ENCODE measurements at places on chromosomes 3 and 15.

GRCh38 chr3:36663666-36664291 lies 100.6 kb downstream of the DCLK3 start:
- no peak for DNase-seq

DNA sequence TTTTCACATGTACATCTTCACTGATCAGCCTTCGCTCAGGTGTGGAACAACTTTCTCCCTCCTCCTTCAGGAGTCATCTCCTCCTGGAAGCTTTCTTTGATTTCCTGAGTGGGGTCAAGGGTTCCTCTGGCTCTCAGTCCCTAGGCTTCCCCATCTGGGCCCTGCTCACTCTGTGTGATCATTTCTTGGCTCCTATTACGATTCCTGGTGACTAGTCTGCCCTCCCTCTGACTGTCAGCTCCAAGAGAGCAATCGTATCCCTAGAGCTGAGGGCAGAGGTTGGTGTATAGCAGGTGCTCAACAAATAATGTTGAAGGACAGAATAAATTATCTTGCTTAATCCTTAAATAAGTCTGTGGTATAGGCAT lies 15.3 kb upstream of the PRKCD start:
- DNase-seq, result no peak

DNA sequence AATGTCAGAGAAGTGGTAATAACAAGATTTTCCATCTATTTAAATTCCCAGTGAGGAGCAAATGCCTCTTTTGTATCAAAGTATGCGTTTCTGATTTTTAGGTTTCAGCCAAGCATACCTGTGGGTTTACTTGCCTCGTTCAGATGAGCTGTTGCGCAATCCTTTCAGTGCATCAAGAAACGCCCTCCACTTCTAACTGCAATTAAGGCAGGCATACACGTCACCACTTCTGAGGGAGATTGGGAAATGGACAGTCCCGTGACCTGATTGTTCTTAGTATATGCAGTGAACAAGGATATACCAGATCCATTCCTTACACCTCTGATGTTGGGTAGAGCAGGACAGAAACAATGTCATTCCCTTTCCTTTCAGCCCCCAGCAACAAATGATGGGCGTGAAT lies 219.0 kb downstream of the ITPR1 start:
- DNase-seq, result peak; percentile 91

DNA sequence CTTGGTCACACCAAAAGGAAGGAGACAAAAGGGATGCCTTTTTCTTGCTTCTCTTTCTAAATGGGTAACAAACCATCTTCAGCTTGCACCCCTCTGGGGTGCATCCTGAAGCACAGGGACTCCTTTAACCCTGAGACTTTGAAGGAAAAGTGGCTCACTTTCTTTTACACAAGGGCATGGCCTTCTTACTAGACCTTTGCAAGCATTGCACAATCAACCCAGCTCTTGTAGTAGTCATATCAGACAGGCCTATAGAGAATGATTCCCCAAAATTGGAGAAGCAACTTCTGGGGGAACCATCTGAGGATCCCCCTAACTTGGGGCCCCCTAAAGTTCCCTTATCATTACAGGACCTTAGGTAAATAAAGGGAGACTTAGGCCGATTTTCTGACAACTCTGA lies 56.1 kb upstream of the GK5 start:
- DNase-seq, result no peak

DNA sequence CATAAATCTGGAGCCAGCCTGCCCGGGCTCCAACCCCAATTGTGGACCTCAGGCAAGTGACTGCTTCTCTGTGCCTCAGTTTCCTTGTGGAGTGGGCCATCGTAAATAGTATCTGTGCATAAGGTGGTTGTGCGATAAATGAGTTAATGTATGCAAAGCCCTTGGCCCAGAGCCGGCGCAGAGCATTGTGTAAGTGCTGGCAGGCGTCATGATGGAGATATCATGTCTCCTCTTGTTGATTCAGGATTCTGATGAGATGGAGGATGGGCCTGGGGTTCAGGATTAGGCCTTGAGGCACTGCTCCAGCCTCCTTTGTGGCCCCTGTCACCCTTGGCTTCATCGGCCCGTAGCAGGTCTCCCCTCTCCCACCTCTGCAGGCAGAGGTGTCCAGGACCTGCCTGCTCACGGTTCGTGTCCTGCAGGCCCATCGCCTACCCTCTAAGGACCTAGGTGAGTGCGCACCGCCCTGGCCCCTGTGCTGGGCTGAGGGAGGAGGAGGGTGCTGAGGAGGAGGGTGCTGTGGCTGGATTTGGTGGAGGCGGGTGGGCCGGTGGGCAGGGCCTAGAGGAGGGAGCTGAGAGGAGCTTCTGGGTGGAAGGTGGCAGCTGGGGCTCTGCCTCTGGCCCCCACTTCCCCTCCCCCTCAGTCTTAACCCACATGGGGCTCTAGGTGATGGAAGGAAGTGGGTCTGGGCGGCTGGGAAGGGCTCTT lies 1.3 kb downstream of the PLA2G4B start:
- no peak for DNase-seq

- no peak for DNase-seq
These were observed 806.5 kb downstream of the OTOL1 start for GRCh38 chr3:162302983-162303624.

DNA sequence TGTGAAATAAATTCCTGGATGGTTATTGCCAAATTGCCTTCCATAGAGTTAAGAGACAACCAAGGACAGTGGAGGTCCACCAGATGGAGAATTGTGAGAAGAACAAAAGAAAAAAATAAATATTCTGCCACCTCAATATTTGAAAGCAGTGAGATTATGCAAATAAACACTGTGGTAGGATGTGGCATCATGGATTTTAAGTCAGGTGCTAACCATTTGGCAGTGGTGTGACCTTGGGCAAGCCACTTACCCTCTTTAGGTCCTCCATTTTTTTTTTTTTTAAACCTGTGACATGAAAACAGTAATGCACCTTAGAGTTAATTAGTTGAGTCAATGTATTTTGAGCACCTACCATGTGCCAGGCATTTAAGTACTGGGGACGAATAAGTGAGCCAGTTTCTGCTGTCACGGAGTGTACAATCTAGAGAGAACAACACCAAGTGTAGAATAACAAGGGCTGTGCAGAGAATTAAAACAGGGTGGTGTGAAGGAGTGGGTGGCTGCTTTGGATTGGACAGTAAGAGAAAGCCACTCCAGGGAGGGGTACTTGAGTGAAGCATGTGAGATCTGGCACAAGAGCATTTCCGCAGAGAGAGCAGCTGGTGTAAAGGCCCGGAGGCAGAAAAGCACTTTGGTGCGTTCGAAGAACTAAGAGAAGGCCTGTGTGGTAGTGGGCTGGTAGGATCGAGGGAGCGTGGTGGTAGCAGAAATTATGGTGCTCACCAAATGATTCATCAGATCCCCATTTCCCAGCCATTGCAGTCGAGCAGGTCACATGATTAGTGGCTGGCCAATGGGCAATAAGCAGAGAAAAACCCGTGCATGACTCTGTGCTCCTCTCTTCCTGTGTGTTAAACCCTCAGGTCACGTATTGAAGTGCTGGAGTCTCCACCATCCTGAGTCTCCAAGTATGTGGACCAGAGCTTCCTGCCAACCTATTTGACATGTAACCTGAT lies 39.2 kb downstream of the CCK start:
- DNase-seq, result no peak

DNA sequence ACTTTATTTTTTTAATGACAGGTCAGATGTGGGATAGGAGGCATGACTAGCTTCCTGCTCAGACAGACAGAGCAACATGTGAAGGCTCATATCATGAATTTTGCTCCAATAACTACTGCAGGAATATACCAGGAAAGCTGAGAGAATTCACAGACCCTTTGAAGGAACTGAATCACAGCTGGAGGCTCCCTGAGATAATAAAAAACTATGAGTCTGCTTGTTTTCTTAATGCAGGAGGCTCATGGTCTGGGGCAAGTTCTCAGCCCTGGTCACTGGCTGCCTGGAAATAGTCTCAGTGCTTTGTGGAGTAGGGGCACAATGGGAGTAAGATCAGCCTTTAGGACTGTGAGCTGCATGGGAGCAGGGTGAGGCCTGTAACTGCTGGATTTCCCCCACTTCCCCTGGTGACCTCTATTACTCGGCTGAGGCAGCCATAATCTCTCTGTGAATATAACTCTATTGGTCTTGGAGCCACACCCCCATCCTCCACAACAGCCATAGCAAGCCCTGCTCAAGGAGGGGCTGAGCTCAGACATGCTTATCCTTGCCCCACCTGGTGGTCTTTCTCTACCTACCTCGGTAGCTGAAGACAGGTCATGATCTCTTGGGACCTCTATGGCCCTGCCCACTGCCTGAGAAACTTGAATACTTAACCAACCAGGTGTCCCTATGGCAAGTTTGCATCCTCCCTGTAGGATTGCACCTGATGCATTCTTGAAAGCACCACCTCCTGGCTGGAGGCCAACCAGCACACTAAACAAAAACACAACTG lies 281.6 kb upstream of the TMCO5A start:
- no peak for DNase-seq

GRCh38 chr15:91484141-91484540 lies 369.4 kb upstream of the SLCO3A1 start:
- no peak for DNase-seq

DNA sequence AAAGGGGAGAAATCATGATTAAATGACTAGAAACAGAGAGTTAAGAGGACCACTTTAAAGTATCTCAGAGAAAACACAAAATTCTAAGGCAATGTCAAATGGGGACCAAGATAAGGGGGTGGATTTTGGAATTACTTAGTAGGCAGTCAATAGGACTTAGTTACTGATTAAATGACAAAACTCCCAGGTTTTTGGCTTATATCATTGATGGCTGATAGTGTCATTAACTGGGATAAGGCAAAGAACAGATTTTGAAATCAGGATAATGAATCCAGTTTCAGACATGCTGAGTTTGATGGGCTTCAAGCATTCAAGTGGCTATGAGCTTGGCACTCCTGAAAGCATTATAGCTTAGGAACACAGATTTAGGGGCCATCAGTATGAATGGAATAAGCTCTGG lies 53.9 kb downstream of the TOP2B start:
- DNase-seq, result no peak

All from hepatocyte (in vitro differentiated cells).